CD4-positive, alpha-beta T cell (primary cell): ENCODE measurements at places on chromosomes 6 and 20.

- no peak for DNase-seq
These were observed 273.9 kb upstream of the TAB2 start for GRCh38 chr6:149043476-149044130.

- no peak for DNase-seq
These were observed 9.2 kb upstream of the IL17F start for GRCh38 chr6:52253494-52253893.

DNA sequence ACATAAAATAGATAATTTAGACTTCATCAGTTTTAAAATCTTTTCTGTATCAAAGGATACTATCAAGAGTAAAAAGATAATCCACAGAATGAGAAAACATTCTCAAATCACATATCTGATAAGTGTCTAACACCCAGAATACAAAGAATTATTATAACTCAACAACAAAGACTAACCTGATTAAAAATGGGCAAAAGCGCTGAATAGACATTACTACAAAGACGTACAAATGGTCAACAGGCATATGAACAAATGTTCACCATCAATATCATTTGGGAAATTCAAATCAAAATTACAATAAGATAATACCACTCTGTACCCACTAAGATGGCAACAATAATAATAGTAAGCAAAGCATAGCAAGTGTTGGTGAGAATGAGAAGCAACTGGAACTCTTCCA, 503.8 kb downstream of the CDH26 start:
- DNase-seq: no peak

DNA sequence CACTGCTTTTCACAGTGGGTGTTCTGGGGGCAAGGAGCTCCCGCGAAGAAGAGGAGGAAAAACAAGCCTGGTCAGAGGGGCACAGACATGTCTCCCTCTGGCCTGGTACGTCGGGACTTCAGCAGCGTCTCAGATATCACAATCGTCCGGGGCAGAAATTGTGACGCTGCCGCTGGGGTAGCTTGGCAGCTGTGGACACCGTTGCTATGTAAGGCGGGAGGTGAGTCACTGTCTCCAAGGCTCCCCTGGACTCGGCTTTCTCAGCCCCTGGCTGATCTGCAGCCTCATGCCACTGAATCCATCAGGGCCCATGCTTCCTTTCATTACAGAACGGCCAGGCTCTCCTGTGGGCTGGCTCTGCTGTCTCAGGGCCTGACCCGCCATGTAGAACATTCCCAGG, 98.7 kb downstream of the SULF2 start:
- no peak for DNase-seq

DNA sequence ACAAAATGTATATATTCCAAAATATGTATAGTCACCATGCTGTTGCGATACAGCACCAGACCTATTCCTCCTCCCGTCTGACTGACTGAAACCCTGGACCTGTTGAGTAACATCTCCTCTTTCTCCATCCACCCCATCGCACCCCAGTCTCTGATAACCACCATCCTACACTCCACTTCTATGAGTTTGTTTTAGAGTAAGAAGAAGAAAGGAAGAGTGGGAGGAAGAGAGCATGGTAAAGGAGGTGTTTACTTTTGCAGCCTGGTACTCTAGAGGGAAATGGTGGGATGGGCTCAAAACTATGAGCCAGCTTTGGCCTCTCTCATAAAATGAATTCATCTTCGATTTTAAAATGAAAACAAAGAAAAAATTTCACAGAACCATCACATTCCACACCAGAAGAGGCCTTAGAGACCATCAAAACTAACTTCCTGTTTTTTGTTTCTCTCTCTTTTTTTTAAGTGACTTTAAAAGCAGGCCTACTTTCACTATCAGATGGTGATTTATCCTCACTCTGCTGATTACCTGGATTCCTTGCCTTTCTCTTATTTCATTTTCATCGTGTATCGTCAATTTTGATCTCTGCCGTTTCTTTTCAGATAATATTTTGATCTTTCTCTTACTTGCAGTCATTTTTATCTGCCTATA, 16.8 kb upstream of the FUCA2 start:
- DNase-seq: no peak

GRCh38 chr6:144725736-144726522, 440.8 kb downstream of the UTRN start:
- DNase-seq: no peak

DNA sequence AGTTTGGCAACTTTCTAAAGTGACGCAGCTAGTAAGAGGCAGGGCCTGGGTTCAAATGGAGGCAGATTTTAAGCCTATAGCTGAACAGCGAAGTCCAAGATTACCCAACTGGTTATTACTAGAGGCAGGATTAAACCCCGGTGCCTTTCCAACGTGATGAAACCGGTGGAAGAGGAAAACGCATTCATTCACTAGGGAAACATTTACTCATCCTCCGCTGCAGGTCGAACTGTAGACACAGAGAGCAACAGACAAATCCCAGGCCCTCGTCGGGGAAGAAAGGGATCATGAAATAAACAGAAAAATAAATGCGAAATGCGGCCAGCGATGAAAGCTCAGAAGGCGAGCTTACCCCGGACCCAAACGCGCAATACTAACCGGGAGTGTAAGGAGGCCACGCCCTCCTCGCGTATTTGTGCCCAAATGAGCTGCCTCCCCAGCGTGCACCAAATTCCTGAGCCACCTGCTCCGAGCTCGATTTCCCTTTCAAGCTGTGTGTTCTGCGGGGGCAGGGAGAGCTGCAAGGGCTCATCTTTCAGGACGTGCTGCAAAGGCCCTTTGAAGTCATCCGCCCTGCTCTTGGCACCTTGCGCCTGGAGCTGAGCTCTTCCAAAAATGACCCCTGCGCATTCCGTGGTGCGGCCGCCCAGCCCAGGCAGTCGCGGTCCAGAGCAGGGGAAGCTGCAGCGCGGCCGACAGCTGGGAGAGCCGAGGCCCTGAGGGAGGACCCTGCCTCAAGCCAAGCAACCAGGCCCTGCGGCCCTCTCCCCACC, 46.9 kb downstream of the PDYN start:
- DNase-seq: peak; percentile 68
